BE2C (cell line): ENCODE measurements at places on chromosomes 13 and 19.

DNA sequence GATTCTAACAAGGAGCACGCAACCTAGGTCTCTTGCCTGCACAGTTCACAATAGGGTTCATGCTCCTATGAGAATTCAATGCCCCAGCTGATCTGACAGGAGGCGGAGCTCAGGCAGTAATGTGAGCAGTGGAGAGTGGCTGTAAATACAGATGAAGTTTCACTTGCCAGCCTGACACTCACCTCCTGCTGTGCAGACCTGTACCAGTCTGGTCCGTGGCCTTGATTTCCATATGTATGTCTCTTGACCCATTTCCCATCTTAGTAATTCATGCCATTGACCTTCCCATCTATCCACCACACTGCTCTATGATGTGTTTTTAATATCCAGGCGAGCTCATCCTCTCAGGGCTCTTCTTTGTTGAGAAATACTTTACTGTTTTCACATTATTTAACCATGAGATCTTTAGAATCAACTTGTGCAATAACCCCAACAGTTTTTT is 95.2 kb downstream of the LRCH1 start:
- DNase-seq = peak; percentile 73

DNA sequence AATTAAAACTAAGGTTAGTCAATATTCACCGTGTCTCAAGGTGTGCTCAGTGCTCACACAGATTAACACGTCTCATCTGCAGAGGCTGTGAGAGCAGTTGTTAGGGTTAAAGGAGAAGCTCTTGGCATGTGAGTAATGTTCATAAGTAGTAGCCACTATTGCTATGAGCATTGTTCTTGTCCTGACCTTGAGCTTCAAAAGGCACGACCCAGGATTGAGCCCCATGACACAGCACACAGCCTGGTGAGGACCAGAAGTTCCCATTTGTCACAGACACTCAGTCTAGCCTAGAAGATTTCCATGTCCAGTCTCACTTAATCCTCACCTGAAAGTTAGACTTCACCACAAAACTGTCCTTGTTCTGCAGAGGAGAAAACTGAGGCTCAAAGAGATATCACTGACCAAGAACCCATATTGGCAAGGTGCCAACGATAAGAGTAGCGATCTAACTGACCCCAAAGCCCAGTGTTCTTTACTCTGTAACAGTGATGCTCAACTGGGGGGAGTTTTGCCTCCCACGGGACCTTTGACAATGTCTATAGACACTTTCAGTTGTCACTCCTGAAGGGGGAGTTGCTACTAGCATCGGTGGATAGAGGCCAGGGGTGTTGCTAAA is 26.0 kb downstream of the FPR3 start:
- DNase-seq = no peak

GRCh38 chr13:47555235-47555634 is 445.8 kb downstream of the SUCLA2 start:
- no peak for DNase-seq

- no peak for DNase-seq
Measured at GRCh38 chr13:45930177-45930576, 78.6 kb upstream of the SIAH3 start.

- peak; percentile 90 for DNase-seq
Measured at GRCh38 chr13:31046711-31047279, 114.3 kb downstream of the TEX26 start.
